ENCODE measurements at places on chromosomes 1 and 21. TPM values are rescaled to one million over a fixed set of nuclear protein-coding genes. Genes with fewer than 3 reads are reported as not detected.

DNA sequence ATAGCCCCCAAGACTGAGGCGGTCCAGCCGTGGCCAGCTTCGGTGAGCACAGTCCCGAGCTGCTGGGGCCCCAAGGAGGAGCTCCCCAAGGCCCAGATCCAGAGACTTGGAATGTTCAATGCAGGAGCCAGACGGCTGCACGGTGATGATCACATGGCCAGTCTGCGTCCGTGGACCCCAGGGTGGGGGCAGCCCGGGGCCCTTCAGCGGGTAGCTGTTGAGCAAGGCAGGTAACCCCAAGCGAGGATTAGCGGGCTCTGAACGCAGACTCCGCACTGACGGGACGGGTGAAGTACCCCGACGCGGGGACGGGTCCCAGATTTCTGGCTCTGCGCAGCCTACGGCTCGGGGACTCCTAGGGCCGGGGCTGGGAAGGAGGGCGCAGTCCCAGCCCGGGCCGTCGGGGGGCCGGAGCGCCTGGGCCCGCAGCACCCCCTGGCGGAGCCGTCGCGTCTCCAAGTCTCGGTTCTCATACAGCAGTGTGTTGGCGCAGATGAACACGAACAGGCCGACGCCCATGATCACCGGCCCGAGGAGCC is 2.7 kb downstream of the TMEM200B start:
- DNase-seq, result peak; percentile 83

GRCh38 chr1:38559446-38560165 is 300.0 kb downstream of the RRAGC start:
- DNase-seq, result no peak

- DNase-seq, result no peak
Measured at GRCh38 chr1:99681583-99681982, 35.7 kb downstream of the PALMD start.

GRCh38 chr1:19360016-19360415 is 47.9 kb downstream of the SLC66A1 start:
- DNase-seq, result no peak

The BCL2L15 gene
- total RNA-seq, result 0.48 TPM

DNA sequence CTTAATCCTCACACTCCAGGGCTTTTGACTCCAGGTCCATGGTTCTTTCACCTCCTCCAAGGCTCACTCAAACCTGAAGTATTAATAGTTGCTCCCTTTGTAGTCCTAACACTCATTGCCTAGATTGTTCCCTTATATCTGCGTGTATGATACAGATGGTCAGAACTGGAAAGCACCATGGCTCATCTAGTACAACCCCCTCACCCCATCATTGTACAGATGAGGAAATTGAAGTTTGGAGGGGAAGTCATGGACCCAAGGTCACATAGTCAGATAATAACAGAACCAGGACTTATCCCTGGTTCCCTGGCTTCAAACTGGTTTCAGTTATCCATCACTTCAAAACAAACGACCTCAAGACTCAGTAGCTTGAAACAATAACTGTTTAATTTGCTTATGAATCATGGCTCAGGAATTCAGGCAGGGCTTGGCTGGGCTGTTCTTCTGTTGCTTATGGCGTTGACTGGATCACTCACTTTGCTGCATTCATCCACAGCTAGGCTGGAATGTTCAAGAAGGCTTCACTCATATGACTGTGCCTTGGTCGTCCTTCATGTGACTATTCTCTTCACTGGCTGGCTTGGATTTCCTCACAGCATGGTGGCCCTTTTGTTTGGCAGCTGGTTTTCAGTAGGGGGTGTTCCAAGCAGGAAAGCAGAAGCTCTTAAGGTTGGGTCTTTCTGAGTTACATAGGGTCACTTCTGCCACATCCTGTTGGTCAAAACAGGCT is 5.0 kb downstream of the NOS1AP start:
- no peak for DNase-seq

DNA sequence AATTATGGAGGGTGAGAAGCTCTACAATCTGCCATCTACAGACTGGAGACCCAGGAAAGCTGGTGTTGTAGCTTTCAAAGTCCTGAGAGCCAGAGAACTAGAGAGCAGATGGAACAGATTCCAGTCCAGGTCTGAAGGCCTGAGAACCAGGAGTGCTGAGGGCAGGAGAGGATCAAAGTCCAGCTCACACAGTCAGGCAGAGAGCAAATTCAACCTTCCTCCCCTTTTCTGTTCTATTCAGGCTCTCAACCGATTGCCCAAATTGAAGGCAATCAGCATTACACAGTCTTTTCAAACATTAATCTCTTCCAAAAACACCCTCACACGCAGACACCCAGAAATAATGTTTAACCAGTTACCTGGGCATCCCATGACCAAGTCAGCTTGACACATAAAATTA is 2.5 kb upstream of the TMPRSS2 start:
- DNase-seq, result no peak

DNA sequence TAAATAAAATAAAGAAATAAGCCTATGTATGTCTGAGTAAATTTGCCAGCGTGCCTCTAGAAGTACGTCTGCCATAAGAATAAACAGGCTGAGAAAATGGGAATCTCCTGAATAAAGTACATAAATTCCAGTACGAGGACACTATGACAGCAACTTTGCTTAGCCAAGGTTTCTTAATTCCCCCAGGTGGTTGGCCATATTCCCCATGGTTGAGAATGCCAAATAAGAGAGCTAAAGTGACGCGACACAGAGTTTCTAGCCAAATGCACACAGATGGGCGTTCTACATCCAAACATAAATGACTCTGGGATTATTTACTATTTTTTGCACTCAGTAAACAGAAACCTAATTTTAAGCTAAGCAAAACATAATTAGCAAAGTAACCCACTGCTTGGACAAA is 19.5 kb downstream of the KCNH1 start:
- DNase-seq, result no peak

The ADORA1 gene
- total RNA-seq, result not detected

The DENND2D gene
- total RNA-seq, result 90.9 TPM

The ELAPOR1 gene
- total RNA-seq, result 0.22 TPM

Data from Karpas-422 (cell line).